A549 treated with CpdA at 1 μM for 4 hours (cell line): ENCODE measurements at places on chromosomes 2 and 18. TPM values are rescaled to one million over a fixed set of nuclear protein-coding genes. Genes with fewer than 3 reads are reported as not detected.

Gene ARHGAP28
- 0.03 to 0.11 TPM in 2 of 5 replicates, not detected in the others for total RNA-seq

Gene SLC40A1
- 3.4 to 4.5 TPM (median 3.7 TPM) in 5 replicates for total RNA-seq

Gene NOSTRIN
- total RNA-seq, result 1.3 to 1.6 TPM (median 1.6 TPM) in 5 replicates

Gene NOL4
- total RNA-seq, result not detected in 5 replicates

Gene C2orf78
- total RNA-seq, result not detected in 5 replicates

Gene COL4A3
- 0.31 to 1.7 TPM (median 0.65 TPM) in 5 replicates for total RNA-seq

Gene VAPA
- 176 to 207 TPM (median 186 TPM) in 5 replicates for total RNA-seq
